ENCODE measurements at places on chromosomes 6 and 20. TPM values are rescaled to one million over a fixed set of nuclear protein-coding genes. Genes with fewer than 3 reads are reported as not detected.

SLC22A16 gene
- 1.4 TPM for total RNA-seq

GDAP1L1 gene
- 0.24 TPM for total RNA-seq

DYNLT1 gene
- total RNA-seq: 58.7 TPM

LY6G6F gene
- total RNA-seq: not detected

IPCEF1 gene
- 4.1 TPM for total RNA-seq

NT5E gene
- 27.4 TPM for total RNA-seq

BPI gene
- not detected for total RNA-seq

SLC17A1 gene
- total RNA-seq: 6.5 TPM

PLAGL1 gene
- 127 TPM for total RNA-seq

FYN gene
- total RNA-seq: 163 TPM

SLC13A3 gene
- total RNA-seq: 12.3 TPM

All from umbilical cord (tissue), 2 donors.